ENCODE measurements at places on chromosomes 3 and 15. TPM values are rescaled to one million over a fixed set of nuclear protein-coding genes. Genes with fewer than 3 reads are reported as not detected.

DNA sequence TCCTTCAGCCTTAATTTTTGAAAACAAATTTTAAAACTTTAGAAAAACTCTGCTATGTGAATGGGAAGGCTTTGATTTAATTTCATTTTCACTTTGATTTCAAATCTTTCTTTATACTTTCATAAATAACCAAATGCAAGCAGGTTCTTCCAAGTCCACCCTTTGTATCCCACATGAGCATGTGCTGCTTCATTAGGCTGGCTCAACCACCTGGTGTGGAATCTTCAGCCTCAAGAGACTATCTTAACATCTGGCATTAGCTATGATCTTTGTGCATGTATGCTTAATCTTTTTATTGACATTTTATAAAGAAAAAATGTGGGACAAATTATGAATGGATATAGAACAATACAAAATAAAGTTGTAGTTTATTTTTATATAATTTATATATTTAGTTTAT is 81.8 kb upstream of the MLF1 start:
- no peak for DNase-seq
- no peaks in the 10 kb centered on the region for H3K27me3 ChIP-seq
- peaks cover 22% of the 10 kb centered on the region for H3K4me1 ChIP-seq

- H3K4me1 ChIP-seq, result no peaks in the 10 kb centered on the region
- no peak for DNase-seq
These were observed 20.9 kb downstream of the ASB7 start for GRCh38 chr15:100623301-100623700.

DNA sequence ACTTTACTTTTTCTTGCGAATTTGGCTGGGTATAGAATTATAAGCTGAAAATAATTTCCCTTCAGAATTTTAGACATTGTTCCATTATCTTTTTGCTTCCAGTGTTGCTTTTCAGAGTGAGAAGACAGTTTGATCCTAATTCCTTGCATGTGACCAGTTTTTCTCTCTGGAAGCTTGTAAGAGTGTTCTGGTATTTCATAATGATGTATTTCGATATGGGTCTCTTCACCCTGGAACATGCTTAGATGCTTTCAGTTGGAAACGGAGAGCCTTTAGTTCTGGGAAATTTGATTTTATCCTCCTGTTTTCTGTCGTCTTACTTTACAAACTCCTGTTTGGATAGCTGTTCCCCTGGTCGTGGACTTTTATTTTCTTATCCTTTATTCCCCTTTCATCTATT is 13.9 kb downstream of the ALPK3 start:
- no peak for DNase-seq
- H3K36me3 ChIP-seq, result no peaks in the 10 kb centered on the region
- H3K27ac ChIP-seq, result no peak overlapping the region
- H3K27me3 ChIP-seq, result no peaks in the 10 kb centered on the region
- H3K4me3 ChIP-seq, result no peak overlapping the region

DNA sequence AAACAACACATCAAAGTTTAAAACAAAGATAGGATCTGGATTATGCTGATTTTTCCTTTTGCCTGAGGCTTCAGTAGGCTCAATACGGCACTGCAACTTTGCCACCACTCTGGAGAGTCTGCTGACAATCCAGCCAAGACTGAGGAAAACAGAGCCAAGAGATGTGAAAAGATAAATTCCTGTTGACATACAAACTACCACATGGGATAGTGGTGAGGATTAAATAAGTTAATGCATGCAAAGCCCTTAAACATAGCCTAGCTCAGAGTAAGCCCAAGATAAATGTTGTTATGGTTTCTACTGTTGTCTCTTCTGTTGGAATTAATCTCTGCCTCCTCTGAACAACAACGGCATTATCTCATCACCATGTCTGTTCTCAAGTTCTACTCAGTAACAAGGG is 245.9 kb upstream of the LMCD1 start:
- H3K4me1 ChIP-seq, result no peaks in the 10 kb centered on the region
- no peak overlapping the region for H3K4me3 ChIP-seq
- no peak overlapping the region for H3K27ac ChIP-seq

DNA sequence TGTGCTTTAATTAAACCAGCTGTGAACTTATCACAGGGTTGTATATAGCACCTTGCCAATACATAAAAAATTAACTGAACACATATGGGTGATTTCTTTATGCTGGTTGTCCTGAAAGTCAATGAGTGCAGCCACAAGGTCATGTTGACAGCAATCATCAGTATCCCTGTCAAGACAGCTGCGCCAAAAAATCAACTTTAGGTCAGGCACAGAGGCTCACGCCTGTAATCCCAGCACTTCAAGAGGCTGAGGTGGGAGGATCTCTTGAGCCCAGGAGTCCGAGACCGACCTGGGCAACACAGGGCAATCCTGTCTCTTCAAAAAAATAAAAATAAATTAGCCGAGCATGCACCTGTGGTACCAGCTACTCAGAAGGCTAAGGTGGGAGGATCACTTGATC is 707.3 kb downstream of the SI start:
- no peak overlapping the region for H3K4me3 ChIP-seq
- H3K27me3 ChIP-seq, result no peaks in the 10 kb centered on the region
- no peak overlapping the region for H3K27ac ChIP-seq
- H3K4me1 ChIP-seq, result no peaks in the 10 kb centered on the region
- DNase-seq, result no peak
- no peaks in the 10 kb centered on the region for H3K36me3 ChIP-seq

- peaks cover 29% of the 10 kb centered on the region for H3K4me1 ChIP-seq
- peak; percentile 60 for DNase-seq
- H3K27ac ChIP-seq, result peak overlapping the region; percentile 41
- peaks cover 100% of the 10 kb centered on the region for H3K27me3 ChIP-seq
- H3K4me3 ChIP-seq, result no peak overlapping the region
These were observed 5.0 kb downstream of the GATA2 start for GRCh38 chr3:128487813-128488635.

- H3K27me3 ChIP-seq, result no peaks in the 10 kb centered on the region
- DNase-seq, result no peak
- no peaks in the 10 kb centered on the region for H3K36me3 ChIP-seq
- H3K4me1 ChIP-seq, result no peaks in the 10 kb centered on the region
- no peak overlapping the region for H3K4me3 ChIP-seq
- no peak overlapping the region for H3K27ac ChIP-seq
These were observed 155.9 kb upstream of the BCL6 start for GRCh38 chr3:187900993-187901755.

GRCh38 chr15:50009634-50010033 is 109.4 kb downstream of the ATP8B4 start:
- no peak overlapping the region for H3K4me3 ChIP-seq
- DNase-seq, result no peak
- no peaks in the 10 kb centered on the region for H3K27me3 ChIP-seq
- H3K4me1 ChIP-seq, result peaks cover 5% of the 10 kb centered on the region
- no peak overlapping the region for H3K27ac ChIP-seq
- no peaks in the 10 kb centered on the region for H3K36me3 ChIP-seq

DNA sequence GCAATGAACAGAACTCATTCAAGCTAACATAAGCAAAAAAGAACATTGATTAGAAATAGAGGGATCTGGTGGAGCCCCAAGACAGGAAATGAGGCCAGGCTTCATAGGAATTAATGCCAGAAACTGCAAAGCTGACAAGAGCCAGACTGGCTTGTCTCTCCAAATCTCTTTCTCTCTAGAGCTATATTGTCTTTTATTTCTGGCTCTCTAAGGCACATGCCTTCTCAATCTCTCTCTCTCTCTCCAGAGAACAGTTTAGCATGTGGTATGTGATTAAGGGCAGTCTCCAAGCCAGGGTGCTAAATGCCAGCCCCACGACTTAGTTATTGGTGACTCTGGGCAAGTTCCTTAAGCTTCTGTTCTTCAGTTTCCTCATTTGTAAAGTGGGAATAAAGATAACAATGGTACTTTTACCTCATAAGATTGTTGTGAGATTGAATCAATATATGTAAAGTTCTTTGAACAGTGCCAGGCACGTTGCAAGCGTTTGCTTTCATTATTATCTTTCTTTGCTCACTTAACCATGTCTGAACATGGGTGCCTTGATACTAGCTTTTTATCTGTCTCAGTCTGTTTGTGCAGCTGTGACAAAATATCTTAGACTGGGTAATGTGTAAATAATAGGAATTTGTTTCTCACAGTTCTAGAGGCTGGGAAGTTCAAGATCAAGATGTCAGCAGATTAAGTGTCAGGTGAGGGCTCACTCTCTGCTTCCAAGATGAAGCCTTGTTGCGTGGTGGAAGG is 123.2 kb downstream of the BDH1 start:
- H3K27ac ChIP-seq, result no peak overlapping the region
- DNase-seq, result no peak
- H3K27me3 ChIP-seq, result peaks cover 3% of the 10 kb centered on the region
- no peaks in the 10 kb centered on the region for H3K36me3 ChIP-seq

GRCh38 chr3:64336488-64336887 is 111.2 kb upstream of the PRICKLE2 start:
- H3K4me1 ChIP-seq, result no peaks in the 10 kb centered on the region
- DNase-seq, result no peak
- H3K27me3 ChIP-seq, result no peaks in the 10 kb centered on the region
- H3K27ac ChIP-seq, result no peak overlapping the region
- H3K36me3 ChIP-seq, result no peaks in the 10 kb centered on the region
- H3K4me3 ChIP-seq, result no peak overlapping the region

DNA sequence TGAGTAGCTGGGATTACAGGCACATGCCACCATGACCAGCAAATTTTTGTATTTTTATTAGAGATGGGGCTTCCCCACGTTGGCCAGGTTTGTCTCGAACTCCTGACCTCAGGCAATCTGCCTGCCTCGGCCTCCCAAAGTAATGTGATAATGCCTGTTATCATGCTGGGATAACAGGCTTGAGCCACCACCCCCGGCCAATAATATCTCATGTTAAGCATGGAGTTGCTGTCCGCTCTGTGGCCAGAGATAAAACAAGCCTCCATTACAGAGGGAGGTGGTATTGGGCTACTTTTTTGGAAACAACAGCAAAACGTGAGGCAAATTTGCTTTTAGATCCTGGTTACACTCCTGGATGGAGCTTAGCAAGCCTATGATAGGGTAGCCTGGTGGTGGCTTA is 32.9 kb upstream of the ALG1L2 start:
- no peak overlapping the region for H3K27ac ChIP-seq
- no peaks in the 10 kb centered on the region for H3K4me1 ChIP-seq
- no peak overlapping the region for H3K4me3 ChIP-seq
- H3K36me3 ChIP-seq, result no peaks in the 10 kb centered on the region
- DNase-seq, result no peak

DNA sequence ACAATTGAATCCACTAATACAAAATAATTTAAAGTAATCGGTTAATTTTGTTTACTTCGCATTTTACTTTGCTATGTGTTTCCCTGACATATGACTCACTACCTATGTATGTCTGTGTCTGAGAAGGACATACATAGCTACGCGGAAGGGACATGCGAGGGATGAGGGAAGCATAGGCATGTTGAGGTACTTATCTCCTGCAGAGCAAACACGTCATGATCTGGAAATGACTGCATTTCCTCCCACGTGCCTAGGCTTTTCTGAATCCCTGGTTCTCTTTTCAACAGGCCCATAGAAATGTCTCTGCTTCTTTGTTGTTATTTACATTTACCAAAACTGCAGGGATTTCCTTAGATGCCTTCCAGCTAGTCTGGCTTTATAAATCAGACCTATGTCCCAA is 27.5 kb downstream of the ALCAM start:
- H3K36me3 ChIP-seq, result no peaks in the 10 kb centered on the region
- no peaks in the 10 kb centered on the region for H3K4me1 ChIP-seq
- H3K4me3 ChIP-seq, result no peak overlapping the region
- H3K27ac ChIP-seq, result no peak overlapping the region
- DNase-seq, result no peak

CORO2B gene
- 2.2 TPM for total RNA-seq

IL5RA gene
- total RNA-seq, result 0.27 TPM

FGD5 gene
- 13.8 TPM for total RNA-seq

C3orf22 gene
- total RNA-seq, result not detected

Measured in transverse colon (tissue), 4 donors.